Astrocyte (in vitro differentiated cells and primary cell): ENCODE measurements at places on chromosomes 2 and 18.
A peak's percentile ranks its signal among the peaks of the same experiment; 100 is the strongest.

GRCh38 chr18:13112982-13113381 is 105.6 kb upstream of the LDLRAD4 start:
- H3K4me1 ChIP-seq, result no peaks in the 10 kb centered on the region
- no peak overlapping the region for H3K27ac ChIP-seq
- H3K4me3 ChIP-seq, result no peak overlapping the region
- DNase-seq, result peak; percentile 50

DNA sequence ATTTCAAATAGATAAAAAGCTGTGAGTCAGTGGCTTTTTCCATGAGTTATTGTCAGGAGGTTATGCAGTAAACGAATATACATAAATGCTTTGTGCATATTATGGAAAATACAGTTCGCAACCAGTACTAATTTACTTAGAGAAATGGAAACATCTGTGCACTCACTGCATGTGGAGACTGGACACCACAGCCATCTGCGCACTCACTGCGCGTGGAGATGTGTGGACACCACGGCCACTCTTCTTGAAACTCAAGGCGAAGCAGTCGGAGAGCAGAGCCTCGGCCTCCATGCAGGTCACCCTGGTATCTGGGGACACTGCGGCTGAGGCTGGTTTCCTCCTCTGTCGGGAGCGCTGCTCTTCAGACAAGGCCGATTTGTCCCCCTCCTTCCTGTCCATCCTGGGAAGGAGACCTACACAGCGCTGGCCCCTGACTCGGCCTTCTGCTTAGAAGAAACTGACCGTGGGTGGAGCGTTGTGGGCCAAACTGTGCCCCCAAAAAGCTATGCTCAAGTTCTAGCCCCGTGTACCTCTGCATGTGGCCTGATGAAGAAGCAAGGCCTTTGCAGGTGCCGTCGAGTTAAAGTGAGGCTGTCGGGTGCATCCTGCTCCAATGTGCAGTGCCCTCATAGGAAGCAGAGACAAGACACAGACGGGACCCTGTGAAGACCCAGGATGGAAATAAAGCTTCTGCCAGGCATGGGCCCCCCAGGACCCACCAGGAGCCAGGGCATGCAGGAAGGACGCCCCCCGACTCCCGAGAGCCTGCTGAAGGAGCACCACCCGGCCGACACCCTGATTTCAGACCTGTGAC is 88.0 kb downstream of the TPO start:
- no peak overlapping the region for H3K27ac ChIP-seq
- no peaks in the 10 kb centered on the region for H3K4me1 ChIP-seq
- H3K36me3 ChIP-seq, result no peaks in the 10 kb centered on the region
- H3K27me3 ChIP-seq, result no peaks in the 10 kb centered on the region

- DNase-seq, result peak; percentile 33
- no peaks in the 10 kb centered on the region for H3K27me3 ChIP-seq
- no peak overlapping the region for H3K4me3 ChIP-seq
Measured at GRCh38 chr2:188892636-188893035, 81.5 kb upstream of the COL3A1 start.

GRCh38 chr18:61894751-61895524 is 2.1 kb upstream of the RNF152 start:
- H3K36me3 ChIP-seq, result no peaks in the 10 kb centered on the region
- H3K27me3 ChIP-seq, result no peaks in the 10 kb centered on the region
- no peak for DNase-seq

GRCh38 chr2:100013892-100014677 is 128.3 kb downstream of the AFF3 start:
- peak overlapping the region; percentile 95 for H3K27ac ChIP-seq
- no peaks in the 10 kb centered on the region for H3K36me3 ChIP-seq
- peak; percentile 95 for DNase-seq
- H3K4me3 ChIP-seq, result no peak overlapping the region
- H3K4me1 ChIP-seq, result peaks cover 55% of the 10 kb centered on the region
- H3K27me3 ChIP-seq, result no peaks in the 10 kb centered on the region
